Activated CD4-positive, alpha-beta T cell treated with anti-CD3 and anti-CD28 coated beads, Interleukin-2, amount 50 U/mL, for 24 hours (primary cell): ENCODE measurements at places on chromosomes 3 and 15.

DNA sequence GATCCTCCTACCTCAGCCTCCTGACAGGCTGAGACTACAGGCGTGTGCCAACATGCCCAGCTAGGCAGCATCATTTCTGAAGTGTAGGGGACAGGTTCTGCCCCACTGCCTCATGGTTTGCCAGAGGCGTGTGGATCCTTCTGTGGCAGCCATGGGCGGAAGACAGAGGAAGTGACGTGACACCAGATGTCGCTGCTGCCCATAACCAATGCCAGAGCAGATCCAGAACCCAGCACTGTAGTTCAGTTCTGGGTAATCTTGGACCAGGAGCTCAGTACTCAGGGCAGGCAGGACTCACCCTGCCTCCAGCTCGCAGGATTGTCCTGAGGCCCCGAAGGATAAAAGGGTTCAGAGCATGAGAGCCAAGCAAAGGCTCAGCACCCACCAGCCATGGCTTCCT lies 8.2 kb downstream of the RBPMS2 start:
- no peak for DNase-seq

- DNase-seq: no peak
Measured at GRCh38 chr15:66489179-66489791, 8.3 kb downstream of the SNAPC5 start.

GRCh38 chr3:38314112-38314763 lies 32.1 kb downstream of the SLC22A14 start:
- no peak for DNase-seq

- DNase-seq: no peak
Measured at GRCh38 chr15:92772626-92773244, 117.2 kb upstream of the FAM174B start.

- DNase-seq: no peak
Measured at GRCh38 chr3:130820976-130821375, 72.9 kb upstream of the ATP2C1 start.
